ENCODE measurements at places on chromosomes 7 and 10.

GRCh38 chr10:37856881-37857286 is 526 bp downstream of the ZNF248 start:
- no peak for DNase-seq

DNA sequence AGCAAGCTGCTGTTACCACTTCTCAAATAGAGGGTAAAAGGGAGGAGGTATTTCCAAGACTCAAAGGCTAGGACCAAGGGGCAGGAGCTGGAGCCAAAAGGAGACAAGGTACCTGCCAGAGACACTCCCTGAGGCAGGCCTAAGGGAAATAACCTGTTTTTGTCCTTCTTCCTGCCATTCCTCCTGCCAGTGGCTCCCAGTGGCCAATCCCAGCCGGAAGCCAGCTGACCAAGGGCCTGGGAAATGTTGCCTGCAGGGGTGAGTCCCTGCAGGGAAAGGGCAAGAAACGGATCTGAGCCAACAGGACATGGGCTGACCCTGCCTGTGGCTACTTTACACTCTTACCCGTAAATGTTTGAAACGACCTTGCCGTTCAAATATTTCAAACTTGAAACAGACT is 3.5 kb downstream of the CYTH3 start:
- no peak for DNase-seq

DNA sequence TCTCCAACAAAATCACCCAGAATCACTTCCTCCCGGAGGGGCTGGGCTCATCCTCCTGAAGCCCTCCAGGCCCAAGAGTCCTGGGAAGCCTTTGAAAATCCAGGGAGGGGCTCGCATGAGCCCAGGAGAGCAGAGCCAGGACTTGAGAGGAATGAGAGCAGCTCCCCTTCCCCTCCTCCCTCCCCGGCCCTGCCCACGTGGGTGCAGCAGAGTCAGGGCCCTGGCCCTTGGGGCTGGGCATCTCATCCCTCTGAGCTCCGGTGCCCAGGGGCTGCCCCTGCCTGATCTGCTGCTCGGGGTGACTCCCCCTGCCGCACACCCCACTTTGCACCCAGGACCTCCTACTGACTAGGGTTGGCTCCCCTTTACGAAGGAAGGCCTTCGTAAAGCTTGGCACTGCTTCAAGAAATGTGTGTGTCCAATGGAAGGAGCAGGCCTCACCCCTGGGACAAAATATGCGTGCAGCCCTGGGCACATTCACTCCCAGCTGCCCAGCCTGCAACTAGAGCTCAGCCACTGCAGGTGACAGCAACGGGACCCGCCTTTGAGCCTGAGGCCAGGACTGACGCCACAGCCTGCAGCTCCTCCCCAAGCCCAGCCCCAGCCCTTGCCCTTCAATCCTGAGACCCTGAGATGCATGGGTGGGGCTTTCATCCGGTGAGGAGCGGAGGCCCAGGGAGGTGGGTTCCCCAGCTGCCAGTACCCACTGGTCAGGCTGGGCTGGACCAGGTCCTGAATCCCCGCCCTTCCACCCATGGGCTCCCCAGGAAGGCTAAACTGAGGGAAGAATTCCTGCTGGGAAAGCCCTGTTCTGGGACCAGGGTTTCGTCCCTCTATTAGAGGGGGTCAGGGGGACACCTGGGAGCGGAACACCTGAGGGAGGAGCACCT is 21.8 kb downstream of the PWWP2B start:
- DNase-seq: peak; percentile 81

DNA sequence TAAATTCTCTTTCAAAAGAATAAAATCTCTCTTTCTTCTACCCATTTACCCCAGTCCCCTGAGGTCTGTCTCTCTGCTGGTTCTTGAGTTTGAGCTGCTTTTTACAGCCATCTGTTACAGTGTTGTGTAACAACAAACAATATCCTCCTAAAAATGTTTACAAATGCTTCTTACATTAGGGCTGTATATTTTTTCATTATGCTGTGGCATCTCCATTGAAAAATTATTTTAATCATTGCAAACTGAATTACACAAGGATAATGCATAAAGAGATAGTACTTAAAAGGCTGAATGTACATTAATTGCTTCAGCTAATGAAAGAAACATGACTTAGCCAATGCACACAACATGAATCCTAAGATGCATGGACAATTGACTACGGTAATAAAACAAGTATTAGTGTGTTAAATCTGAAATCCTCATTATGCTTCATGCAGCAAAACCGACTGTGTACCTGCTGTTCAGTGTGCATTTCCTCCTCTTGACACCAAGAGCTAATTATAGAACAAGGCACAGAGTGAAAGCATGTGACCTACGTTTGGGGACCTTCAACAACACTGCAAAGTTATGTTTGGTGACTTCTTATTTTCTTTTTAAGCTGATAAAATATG is 181.7 kb upstream of the RHOBTB1 start:
- DNase-seq: no peak

DNA sequence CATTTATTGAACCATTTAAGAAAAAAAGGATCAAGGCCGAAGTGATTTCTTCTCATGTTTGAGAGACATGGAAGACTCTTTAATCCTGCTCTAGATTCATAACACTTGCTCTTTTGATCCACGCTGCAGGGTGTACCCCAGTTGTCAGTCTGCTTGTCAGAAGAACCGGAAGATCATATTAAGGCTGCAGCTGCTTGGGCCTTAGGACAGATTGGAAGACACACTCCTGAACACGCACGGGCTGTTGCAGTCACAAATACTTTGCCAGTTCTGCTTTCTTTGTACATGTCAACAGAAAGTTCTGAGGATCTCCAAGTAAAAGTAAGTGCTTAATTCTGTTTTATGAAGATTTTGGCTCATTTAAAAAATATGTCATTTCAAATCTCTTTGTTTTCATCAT is 46.3 kb downstream of the SPAG6 start:
- DNase-seq: peak; percentile 51

DNA sequence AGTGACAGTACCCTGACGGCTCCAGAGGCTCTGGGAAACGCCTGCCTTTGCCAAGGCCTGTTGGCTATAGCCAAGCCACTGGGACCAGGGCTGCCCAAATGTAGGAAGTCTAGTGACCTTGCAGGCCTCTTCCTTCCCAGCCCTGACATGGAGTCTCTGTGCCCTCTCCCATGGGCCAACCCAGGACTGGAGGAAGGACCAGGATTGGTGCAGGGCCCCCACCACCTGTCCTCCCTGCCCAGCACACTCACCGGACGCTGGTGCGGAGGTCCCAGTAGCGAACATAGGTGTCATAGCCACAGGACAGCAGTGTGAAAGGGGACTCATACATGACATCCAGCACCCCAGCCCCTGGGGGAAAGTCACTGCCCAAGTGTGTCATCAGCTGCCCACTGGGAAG is 24.0 kb downstream of the DPCD start:
- no peak for DNase-seq

- no peak for DNase-seq
These were observed 380.7 kb upstream of the SHH start for GRCh38 chr7:156192921-156193320.

GRCh38 chr7:123845823-123846216 is 851 bp downstream of the HYAL4 start:
- no peak for DNase-seq

GRCh38 chr7:40156988-40157387 is 22.2 kb downstream of the SUGCT start:
- DNase-seq: no peak

GRCh38 chr7:101916041-101916800 is 98.8 kb downstream of the CUX1 start:
- DNase-seq: no peak

DNA sequence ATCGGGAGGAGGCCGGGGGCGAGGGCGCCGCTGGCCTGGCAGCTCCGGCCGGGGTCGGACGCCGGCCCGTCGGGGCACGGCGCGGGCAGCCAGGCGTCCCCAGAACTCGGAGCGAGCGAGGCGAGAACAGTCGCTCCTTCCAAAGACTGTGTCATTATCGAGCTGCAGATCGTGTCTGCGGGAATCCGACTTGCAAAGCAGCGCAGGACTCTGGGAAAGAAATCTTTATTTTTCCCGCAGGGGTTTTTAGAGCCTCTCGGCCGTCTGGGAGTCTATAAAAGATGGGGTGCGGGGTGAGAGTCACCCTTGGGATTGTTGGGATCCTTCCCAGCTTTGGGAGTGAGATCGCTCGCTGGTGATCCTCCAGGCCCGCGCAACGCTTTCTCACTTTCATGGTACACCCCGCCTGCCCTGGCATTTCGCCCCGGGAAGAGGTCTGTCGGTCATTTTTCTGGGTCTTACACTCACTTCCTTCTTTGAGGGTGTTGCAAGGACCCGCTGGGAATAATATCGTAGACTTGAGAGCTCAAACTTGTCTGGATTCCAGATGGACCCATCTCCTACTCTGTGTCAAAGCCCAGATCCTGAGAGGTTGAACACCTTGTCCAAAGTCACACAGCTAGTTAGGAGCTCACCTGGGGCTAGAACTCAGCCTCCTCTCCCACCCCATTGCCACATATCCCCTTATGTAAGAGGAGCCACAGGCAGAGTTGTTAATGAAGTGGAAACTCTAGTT is 1.0 kb downstream of the UBTD1 start:
- peak; percentile 72 for DNase-seq

DNA sequence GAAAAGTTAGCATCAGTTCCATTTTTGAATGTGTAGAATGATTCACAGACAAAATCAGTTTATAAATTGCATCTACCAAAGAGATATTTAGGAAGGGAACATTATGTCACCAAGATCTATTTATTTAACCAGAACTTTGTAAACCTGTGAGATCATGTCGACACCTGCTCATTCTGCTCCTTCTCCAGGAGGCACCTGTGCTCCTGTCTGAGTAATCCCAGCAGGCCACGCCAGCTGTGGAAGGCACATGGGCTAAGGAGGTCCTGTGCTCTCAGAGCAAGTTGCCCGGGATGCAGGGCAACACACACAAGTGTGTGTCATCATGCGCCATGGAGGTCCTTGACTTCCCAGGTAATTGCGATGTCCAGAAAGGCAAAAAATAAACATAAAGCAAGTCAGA is 45.5 kb upstream of the ADARB2 start:
- DNase-seq: no peak

GRCh38 chr10:125779403-125780327 is 4.0 kb upstream of the MMP21 start:
- no peak for DNase-seq

- DNase-seq: no peak
These were observed 66.1 kb downstream of the GRID1 start for GRCh38 chr10:86300399-86300925.

- DNase-seq: no peak
These were observed 95.6 kb downstream of the ST7 start for GRCh38 chr7:117048882-117049281.

GRCh38 chr7:110988890-110989501 is 101.9 kb upstream of the LRRN3 start:
- DNase-seq: no peak

- DNase-seq: no peak
These were observed 65.1 kb downstream of the SLC37A3 start for GRCh38 chr7:140333223-140333622.

- DNase-seq: no peak
These were observed 172.9 kb downstream of the CACNB2 start for GRCh38 chr10:18313140-18313530.

DNA sequence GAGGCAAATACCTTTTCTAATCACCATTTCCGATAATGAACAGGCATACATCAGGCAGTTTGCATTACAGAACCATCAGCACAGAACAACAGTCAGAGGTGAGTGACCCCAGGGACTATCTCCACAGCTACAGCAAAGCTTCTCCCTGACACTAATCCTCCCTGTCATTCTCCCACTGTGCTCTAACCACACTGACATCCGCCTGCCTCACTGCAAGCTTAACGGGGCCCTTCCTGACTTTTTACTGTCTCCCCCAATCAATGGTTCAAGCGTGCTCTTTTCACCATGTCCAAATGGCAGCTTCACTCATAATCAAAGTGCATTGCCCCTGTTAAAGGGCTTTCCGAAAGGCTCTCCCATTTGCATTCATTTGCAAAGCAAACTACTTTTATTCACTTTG is 196.3 kb downstream of the DNAJC1 start:
- peak; percentile 94 for DNase-seq

- no peak for DNase-seq
These were observed 7.9 kb upstream of the ZFYVE27 start for GRCh38 chr10:97729014-97729413.

DNA sequence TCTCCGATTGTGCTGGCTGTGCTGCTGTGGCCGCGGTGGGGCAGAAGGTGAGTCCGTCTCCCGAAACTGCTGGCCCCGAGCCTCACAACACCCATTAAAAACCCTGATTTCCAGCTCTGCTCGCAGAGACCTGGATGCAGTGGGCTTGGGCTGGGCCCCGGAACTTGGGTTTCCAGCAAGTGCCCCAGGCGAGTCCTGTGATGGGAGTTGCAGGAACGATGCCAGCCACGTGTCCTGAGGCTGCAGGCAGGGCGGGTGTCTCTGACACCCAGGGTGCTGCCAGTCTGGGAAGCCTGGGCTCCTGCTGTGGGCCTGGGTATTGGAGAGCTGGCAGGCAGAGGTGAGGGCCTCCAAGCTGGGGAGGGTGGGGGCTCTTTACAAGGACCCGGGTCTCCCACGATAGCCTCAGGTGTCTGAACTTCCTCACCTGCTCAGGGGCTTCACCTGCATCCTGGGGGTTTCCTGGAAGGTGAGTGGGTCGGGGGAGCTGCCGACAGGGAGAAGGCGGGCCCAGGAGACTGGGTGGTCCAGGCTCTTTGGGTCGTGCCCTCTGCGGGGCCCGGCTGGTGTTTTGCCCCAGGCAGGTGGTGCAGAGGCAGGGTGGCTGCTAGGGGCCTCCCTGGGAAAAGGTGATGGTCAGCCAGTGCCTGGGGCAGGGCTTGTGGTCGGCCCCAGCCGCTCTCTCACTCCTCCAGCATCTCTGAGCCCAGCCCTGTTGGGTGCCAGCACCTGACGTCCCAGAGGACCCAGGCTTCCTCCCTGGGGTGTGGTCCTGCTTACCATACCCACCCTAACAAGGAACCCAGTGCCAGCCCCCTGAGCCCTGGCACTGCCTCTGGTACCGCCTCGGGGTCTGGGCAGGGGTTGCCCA is 180.3 kb downstream of the DNAJB6 start:
- no peak for DNase-seq

DNA sequence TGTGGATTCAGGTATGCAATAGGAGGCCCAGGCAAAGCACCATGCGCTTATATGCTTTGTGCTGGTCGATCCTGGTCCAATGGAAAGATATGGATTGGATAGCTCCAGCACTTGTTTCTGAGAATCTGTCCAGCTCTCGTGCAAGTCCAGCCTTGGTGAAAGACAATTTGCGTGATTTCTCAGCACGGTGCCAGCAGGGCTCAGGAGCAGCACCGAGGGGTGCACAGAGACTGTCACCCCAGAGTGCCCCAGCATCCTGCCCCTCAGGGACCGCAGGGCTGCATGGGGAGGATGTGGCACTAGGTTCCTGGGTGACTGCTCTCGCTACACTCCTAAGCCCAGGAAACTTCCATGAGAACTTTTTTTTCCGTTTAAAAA is 225.2 kb downstream of the WDR37 start:
- DNase-seq: no peak

DNA sequence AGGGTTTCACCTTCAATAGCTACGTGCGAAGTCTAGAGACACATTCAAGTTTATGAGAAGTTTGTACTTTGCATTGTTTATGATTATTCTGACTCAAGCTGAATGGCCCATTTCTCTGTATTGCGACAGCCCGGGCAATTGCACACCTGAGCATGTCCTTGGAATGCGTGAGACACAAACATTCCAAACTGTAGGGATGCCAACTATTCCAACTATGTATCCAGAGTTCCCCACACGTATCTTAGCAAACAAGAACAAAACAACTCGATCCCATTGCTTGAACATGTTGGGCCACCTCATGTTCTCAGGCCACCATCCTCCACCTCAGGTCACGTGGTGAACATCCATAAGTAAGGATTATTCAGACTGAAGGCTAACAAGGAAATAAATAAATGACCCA is 51.4 kb upstream of the EGFR start:
- DNase-seq: no peak

GRCh38 chr7:127251465-127252376 is 1.0 kb downstream of the GRM8 start:
- peak; percentile 58 for DNase-seq

All from eye (tissue), 1 donor.